ENCODE measurements at places on chromosomes 12 and 14.
A peak's percentile ranks its signal among the peaks of the same experiment; 100 is the strongest.

- peak; percentile 73 for DNase-seq
Observed at GRCh38 chr14:93105362-93105761, 10.4 kb downstream of the ITPK1 start.

GRCh38 chr12:67531051-67531450 is 117.5 kb upstream of the DYRK2 start:
- DNase-seq = no peak

DNA sequence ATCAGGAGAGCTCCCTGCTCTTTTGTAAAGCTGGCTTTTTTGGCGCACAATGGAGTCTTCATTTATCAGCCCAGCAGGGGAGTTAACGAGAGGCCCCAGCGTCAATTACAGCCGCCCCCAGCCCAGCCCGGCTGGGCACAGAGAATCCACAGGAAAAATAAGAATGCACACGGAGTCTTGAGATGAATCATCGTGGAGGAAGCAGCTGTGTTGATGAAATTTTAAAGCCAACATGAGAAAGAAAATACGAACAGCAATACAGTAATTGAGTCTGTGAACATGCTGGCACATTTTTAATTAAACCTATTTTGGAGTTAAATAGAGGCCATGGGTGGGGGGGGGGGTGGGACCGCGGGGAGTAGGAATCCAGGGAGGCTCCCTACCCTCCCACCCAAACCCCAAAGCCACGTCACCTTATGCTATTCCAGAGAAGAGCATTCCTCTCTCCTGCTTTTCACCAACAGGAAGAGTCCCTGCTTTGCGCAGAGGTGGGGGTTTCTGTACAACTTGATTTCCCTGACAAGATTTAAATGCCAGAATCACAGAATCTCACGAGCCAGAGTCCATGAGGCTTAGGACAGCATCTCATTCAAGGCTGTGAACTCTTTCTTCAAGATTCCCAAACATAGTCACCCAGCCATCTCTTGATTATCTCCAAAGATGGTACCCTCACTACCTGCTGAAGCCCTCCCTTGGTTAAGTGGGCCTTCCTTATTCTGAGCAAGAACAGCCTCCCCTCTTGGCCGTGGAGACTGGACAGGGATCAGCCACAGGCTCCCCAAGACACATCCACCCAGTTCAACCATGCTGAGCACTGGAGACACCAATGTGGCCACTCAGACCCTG is 50.3 kb downstream of the CCNK start:
- peak; percentile 74 for DNase-seq

- DNase-seq = no peak
Observed at GRCh38 chr14:68658029-68658509, 134.8 kb downstream of the ZFP36L1 start.

DNA sequence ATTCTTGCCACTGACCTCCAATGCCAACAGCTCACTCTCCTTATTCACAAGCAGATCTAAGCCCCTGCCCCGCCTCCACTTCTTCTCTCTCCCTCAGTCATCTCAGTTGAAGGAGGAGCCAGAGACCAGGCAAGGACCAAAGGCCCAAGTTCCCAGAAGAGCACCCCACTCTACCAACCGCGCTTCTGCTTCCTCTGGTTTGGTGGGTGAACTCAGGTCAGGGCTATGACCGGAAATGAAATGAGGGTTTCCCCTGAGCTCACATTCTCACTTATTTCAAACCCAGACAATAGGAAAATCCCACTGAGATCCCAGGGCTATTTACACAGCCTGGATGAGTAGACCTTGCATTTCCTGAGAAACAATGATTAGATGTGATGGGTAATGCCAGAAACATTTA is 9.9 kb downstream of the DPF3 start:
- peak; percentile 75 for DNase-seq

Measured in fibroblast of pulmonary artery (primary cell).